ENCODE measurements at places on chromosomes 4 and X. TPM values are rescaled to one million over a fixed set of nuclear protein-coding genes. Genes with fewer than 3 reads are reported as not detected.

SCD5 gene
- total RNA-seq, result 2.1 TPM

TRIM2 gene
- 19.0 TPM for total RNA-seq

RHOH gene
- 0.30 TPM for total RNA-seq

ATP2B3 gene
- total RNA-seq, result not detected

LINC00632 gene
- total RNA-seq, result 42.2 TPM

LONRF3 gene
- total RNA-seq, result 8.3 TPM

GLRA3 gene
- not detected for total RNA-seq

WDR17 gene
- 0.44 TPM for total RNA-seq

DNA sequence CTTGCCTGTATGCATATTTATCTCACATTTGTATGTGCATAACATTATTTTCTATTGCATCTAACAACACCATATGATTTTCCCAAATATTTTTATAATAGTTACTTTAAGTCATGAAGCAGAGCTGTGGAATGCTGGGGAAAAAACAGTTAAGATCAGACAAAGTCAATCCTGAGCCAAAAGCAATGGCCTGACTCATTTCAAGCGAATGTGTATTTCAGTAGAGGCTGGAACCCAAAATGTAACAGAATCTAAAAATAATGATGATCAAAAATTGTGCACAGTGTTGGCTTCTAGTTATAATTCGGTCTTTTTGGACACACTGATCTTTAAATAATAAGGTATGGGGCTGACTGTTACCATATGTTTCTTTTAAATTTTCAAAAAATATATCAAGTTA, 516.2 kb upstream of the ADGRL3 start:
- no peak for DNase-seq

DNA sequence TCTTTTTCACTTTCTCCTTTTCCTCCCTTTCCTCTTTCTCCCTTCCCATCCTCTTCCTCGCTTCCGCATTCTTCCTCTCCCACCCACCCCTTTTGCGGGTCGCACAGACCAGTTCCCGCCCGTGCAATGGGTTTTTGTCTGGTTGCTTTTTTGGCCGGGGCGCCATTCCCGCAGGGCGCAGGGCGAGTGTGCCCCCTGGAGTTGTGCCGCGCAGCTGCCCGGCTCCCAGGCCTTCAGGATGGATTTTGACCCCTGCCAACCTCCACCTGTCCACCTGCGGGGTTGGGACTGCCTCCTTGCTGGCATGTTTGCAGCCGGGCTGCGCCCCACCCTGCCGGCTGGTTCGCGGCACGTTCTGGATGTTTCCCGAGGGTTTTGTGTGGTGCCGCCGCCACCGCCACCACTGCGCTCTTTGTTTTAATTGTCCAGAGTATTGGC, 578 bp upstream of the SEL1L3 start:
- no peak for DNase-seq

DNA sequence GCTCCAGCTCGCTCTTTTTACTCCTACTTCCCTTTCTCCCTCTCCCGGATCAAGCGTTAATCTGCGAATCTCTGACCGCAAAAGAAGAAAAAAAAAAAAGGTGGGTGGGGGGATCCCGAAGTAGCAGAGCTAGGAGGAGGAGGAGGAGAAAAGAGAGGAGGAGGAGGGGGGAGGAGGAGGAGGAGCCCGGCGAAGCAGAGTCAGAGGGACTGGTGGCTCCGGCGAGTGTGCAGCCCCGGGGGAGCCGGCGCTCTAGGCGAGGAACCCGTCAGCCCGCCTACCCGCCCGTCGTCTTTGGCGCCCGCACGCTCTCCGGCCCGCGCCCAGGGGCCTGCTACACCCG, at the start of gene NHSL2:
Gene NHSL2, plus strand, starts transcription at position 203 of the 343 bp plus-strand sequence.
- DNase-seq, result peak; percentile 30

DNA sequence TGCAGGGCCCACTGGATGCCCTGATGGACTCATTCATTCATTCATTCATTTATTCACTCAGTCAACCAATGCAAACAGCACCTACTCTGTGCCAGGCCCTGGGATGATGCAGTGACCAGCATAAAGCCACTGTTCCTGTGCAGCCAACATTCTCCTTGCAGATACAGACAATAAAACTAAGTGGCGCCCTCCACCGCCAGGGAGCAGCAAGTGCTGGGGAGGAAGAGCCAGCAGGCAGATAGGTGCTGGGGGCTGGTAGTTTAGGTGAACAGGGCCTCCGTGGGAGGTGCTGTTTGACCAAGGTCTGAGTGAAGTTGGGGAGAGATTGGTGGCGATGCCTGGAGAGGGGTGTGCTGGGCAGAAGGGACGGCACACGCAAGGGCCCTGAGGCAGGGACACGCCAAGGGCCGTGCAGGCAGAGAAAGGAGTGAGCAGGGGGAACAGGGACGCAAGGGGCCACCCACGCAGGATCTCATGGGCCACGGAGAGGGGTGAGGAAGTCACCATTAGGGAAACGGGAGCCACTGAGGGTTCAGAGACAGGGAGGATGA, 65.5 kb downstream of the WFS1 start:
- peak; percentile 16 for DNase-seq

DNA sequence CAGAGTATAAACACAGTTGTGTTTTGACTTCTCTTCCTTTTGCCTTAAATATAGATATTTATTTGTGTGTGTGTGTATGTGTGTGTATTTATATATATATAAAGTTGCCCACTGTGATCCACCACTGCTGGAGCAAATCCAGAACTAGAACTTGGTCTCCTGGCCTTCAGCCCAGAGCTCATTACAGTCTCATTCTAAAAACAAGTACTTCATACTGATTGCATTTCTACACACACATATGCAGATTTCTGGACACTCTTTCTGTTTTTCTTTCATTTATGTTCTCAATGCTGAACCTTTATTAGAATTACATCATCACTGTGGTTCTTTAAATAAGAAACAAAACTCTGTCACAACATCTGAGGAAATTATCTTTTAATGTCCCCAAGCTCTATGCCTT, 381 bp downstream of the TXK start:
- no peak for DNase-seq

GRCh38 chrX:67780694-67781109, 236.9 kb downstream of the AR start:
- peak; percentile 91 for DNase-seq

GRCh38 chr4:87971866-87972265, 3.6 kb upstream of the SPP1 start:
- no peak for DNase-seq

DNA sequence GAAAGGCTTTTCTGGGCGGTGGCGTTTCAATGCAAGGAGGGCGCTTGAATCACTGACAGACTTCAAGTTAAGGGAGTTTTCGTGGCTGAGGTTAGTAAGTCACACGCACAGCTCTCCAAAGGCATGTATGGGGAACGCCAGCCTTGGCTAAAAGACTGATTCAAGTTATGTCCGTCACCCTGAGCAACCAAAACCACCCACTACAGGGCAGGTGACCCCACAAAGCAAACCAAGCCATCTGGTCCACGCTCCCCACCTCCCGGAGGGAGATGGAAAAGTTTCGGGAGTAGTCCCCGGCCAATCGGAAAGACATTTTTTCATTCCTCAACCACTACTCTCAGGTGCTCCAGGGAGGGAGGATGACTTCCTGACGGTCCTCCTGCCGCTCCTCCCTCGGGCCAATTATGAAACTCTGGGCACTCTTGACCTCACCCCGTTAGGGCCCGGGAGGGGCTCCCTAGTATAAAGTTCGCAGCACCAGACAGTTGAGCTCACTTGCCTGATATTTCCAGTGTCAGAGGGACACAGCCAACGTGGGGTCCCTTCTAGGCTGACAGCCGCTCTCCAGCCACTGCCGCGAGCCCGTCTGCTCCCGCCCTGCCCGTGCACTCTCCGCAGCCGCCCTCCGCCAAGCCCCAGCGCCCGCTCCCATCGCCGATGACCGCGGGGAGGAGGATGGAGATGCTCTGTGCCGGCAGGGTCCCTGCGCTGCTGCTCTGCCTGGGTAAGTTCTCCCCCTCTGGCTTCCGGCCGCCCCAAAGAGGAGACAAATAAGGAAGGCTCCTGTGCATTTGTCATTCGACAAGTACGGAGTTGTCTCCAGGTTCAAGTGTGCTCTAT, at the start of gene EREG:
Gene EREG, plus strand, starts transcription at position 494 of the 840 bp plus-strand sequence. Its CDS starts 164 bp downstream, at position 658.
- DNase-seq, result peak; percentile 35

GRCh38 chr4:28267166-28267565, 1406.5 kb downstream of the STIM2 start:
- DNase-seq, result no peak

DNA sequence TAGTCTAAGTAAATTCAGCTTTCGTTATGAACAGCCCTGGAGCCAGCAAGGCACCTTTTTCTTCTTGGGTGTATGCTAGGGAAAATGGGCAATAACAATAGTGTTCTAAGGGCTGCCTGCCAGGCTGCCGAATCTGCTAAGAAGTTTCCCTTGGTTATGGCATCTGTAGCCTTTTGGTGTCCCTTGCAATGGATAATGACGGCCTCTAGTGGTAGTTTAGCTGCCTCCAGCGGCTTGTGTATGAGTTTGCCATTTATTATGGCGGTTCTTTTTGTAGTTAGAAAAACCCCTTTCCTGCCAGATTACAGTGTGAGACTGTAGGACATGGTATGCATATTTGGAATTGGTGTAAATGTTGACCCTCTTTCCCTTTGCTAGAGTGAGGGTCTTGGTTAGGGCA, 78.9 kb upstream of the SPIN4 start:
- no peak for DNase-seq

DNA sequence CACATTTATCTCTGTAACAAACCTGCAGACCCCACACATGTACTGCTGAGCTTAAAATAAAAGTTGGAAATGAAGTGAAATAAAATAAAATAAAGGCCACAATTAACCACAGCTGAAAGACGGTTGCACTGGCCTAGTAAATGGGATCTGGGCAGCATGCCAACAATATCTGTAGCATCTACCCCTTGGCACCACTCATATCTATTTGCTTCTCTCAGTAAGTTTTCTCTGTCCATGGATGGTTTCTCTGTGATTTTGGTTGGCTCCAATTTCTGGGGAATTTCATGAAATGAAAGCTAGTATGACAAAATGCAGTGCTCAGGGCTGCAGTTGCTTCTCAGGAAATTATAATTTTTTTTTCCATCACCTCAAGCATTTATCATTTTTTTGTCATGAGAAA, 172.0 kb upstream of the IL15 start:
- no peak for DNase-seq

Data from heart left ventricle (tissue), 16 donors.